Chondrocyte (in vitro differentiated cells): ENCODE measurements at places on chromosomes 6 and 20. TPM values are rescaled to one million over a fixed set of nuclear protein-coding genes. Genes with fewer than 3 reads are reported as not detected.

Gene DEFB132
- total RNA-seq: not detected in 3 replicates

DNA sequence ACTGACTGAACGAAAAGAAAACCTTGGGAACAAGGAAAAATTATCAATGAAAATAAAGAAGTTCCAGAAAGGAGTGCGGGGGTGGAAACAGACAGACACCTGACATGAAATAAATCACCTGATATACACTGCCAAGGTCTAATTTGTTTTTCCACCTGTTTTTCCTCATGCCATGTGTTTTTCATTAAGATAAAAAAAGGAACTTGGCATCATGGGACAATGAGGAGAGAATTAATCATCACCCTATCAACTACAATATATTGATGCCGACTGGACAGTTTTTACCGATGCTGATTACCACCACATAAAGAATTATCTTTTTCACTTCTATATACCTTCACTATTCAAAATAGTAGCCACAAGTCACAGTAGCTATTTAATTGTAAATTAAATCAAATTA, 233.2 kb downstream of the ARHGAP18 start:
- no peak overlapping the region for H3K4me3 ChIP-seq
- H3K27me3 ChIP-seq: no peaks in the 10 kb centered on the region
- H3K36me3 ChIP-seq: no peaks in the 10 kb centered on the region
- DNase-seq: no peak

GRCh38 chr6:28558629-28559028, 32.9 kb downstream of the GPX5 start:
- H3K4me3 ChIP-seq: no peak overlapping the region
- H3K27ac ChIP-seq: no peak overlapping the region
- no peaks in the 10 kb centered on the region for H3K36me3 ChIP-seq
- peaks cover 34% of the 10 kb centered on the region for H3K27me3 ChIP-seq

- H3K27me3 ChIP-seq: no peaks in the 10 kb centered on the region
- DNase-seq: no peak
- H3K27ac ChIP-seq: no peak overlapping the region
- no peak overlapping the region for H3K4me3 ChIP-seq
These were observed 109.7 kb downstream of the DST start for GRCh38 chr6:56532766-56533551.

DNA sequence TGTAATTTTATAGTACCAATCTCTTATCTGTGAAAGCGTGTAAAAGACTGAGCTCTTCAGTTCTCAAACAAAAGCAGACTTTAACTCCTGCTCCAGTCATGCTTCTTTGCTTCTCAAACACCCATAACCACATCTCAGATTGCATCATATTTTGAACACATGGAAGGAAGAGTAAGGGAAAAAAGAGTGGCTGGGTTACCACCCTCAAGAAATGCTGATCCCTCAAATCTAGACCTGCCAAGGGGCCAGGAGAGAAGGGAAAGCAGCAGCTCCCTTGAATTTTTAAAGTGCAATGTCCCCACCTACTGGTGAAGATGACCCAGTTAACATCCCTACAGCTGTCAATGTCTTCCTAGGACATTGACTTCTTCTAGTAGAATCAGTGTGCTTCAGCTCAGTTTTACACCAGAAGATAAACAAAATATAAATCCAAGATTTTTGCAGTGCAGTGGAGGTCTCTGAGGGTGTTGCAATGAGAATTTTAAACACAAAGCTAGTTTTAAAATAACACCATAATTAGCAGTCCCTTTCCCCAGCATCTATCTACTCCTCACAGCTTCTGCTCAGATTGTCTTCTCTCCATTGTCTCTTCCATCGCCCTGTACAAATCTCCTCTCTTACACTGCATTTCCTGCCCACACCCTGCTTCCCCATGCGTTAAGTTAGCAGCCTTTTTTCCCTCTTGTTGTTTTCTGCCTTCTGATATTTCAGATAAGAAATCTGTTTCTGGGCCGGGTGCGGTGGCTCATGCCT, 22.6 kb upstream of the HLA-DQB2 start:
- DNase-seq: no peak
- H3K36me3 ChIP-seq: no peaks in the 10 kb centered on the region
- H3K27ac ChIP-seq: no peak overlapping the region
- H3K4me3 ChIP-seq: no peak overlapping the region

- H3K36me3 ChIP-seq: no peaks in the 10 kb centered on the region
- H3K27me3 ChIP-seq: no peaks in the 10 kb centered on the region
- peak overlapping the region; percentile 80 for H3K4me3 ChIP-seq
These were observed 1.2 kb downstream of the TAB2 start for GRCh38 chr6:149318581-149319286.

Gene OPRM1
- not detected in 3 replicates for total RNA-seq

- H3K4me3 ChIP-seq: no peak overlapping the region
- no peaks in the 10 kb centered on the region for H3K36me3 ChIP-seq
- no peak overlapping the region for H3K27ac ChIP-seq
- H3K27me3 ChIP-seq: peaks cover 4% of the 10 kb centered on the region
These were observed 25.5 kb downstream of the CST9L start for GRCh38 chr20:23542801-23543200.

DNA sequence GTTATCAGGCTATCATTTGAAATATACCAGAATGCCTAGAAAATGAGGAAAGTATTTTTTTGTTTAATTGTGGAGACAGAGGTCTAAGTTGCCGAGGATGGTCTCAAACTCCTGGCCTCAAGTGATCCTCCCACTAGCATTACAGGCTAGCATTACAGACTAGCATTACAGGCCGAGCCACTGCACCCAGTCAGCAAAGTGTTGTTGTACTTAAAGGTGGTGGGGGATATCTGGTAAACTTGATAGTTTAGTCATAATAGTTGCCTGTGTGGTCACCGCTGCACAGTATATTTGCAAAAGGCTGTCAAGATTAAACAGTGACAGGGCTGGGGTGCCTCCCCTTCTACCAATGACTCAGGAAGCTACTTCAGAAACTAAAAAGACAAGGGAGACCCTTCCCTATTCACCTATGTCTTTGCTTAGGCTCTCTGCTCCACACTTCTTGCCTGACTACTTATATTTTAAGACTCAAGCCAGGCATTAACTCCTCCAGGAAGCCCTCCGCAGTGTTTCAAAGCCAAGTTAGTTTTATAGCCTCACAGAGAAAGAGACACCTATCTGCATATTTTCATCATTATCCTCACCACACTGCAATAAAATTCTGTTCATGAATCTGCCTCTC, 3.1 kb upstream of the AKIRIN2 start:
- no peaks in the 10 kb centered on the region for H3K36me3 ChIP-seq
- peak overlapping the region; percentile 3 for H3K27ac ChIP-seq
- peaks cover 26% of the 10 kb centered on the region for H3K4me1 ChIP-seq
- no peak overlapping the region for H3K4me3 ChIP-seq
- no peak for DNase-seq

Gene TMEM181
- 39.0 to 42.2 TPM (median 41.6 TPM) in 3 replicates for total RNA-seq

DNA sequence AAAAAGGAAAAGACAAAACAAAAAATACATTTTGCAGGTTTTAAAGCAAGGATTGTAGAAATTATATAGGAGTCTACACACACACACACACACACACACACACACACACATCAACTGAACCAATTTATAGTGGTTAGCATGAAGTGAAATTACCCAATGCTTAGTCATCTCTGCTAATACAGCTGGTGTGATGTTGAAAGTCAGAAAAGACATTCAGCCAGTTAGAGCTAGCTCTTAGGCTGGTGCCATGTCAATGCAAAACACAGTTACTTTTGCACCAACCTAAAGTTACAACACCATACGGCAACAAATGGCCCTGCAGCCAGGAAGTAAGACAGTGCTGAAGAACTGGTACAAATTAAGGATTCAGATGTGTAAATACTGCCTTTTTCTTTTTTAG, 15.2 kb downstream of the FAM210B start:
- no peak for DNase-seq
- H3K27ac ChIP-seq: no peak overlapping the region
- H3K36me3 ChIP-seq: peaks cover 6% of the 10 kb centered on the region

DNA sequence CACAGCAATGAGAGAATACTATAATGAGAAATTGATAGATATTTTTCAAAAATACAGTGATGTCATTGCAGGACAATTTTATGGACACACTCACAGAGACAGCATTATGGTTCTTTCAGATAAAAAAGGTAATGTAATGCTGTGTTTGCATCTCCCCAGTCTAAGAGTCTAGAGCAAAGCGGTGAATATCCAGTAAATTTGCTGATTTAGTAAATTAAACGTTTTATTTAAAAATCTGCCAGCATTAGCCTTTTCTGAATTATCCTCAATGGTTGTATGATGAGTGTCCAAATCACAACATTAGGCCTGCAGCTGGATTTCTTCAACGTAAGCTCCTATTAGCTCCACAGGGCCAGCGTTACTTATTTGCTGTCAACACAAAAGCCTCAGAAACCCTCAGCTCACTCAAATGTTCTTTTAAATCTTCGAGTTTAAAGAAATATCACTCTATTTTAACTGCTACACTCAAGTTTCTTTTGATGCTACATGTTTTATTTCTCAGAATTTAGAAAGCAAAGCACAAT, 16.0 kb downstream of the SMPDL3A start:
- peaks cover 4% of the 10 kb centered on the region for H3K36me3 ChIP-seq
- no peak overlapping the region for H3K4me3 ChIP-seq
- H3K27me3 ChIP-seq: no peaks in the 10 kb centered on the region
- H3K4me1 ChIP-seq: no peaks in the 10 kb centered on the region

DNA sequence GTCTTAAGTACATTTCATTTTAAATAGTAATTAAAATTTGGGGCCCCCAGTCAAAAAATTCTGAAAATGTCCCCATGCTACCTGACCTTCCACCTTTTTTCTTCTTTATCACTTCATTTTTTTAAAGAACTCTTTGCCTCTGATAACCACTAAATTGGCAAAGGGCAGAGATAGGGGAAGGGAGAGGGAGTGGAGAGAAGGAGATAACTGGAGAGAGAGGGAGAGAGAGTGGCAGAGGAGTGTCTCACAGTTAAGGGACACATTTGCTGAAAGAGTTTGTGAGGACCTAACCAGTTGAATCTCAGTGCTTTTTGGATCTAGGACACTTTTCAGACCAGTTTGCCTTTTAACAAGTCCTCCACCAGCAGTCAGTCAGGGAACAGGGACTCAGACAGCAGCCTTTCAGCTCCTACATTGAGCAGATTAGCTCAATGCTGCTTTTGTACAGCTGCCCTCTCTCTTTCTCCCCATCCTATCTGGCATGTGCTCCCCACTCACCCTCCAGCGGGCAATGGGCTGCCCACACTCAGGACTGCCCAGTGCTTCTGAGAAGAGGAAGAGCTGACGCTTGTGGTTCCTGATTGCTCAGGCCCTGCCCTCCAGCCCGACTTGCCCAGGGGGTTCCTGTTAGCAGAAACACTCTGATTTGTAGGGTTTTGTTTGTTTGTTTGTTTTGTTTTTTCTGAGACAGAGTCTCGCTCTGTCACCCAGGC, 14.4 kb downstream of the ARMC2 start:
- no peak for DNase-seq
- H3K27ac ChIP-seq: no peak overlapping the region
- H3K4me3 ChIP-seq: no peak overlapping the region
- H3K4me1 ChIP-seq: no peaks in the 10 kb centered on the region
- no peaks in the 10 kb centered on the region for H3K27me3 ChIP-seq
- H3K36me3 ChIP-seq: peaks cover 24% of the 10 kb centered on the region

GRCh38 chr6:26575494-26575939, 21.2 kb upstream of the ABT1 start:
- no peak overlapping the region for H3K4me3 ChIP-seq
- no peak for DNase-seq
- no peak overlapping the region for H3K27ac ChIP-seq
- peaks cover 22% of the 10 kb centered on the region for H3K4me1 ChIP-seq
- peaks cover 5% of the 10 kb centered on the region for H3K27me3 ChIP-seq

Gene ABHD16A
- total RNA-seq: 27.8 to 33.9 TPM (median 32.3 TPM) in 3 replicates

Gene GRIK2
- total RNA-seq: 8.2 to 15.8 TPM (median 8.3 TPM) in 3 replicates

DNA sequence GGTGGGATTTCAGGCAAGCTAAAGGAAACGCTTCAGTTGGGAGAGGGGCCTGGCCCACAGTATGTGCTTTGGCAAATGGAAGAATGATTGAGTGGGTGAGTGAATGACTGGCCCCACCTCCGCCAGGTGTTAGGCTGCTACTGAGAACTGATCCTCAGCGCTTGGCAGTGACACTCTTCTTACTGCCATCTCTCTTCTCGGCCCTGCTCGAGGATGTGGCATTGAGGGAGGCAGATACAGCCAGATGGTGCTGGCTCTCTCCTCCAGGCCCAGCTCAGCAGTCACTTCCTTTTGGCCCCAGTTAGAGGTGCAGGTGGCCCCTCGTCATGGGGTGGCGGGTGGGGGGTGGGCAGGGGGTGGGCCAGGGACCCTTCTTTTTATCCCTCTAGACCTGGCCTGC, 38.9 kb upstream of the KCNK5 start:
- no peak overlapping the region for H3K27ac ChIP-seq
- peaks cover 20% of the 10 kb centered on the region for H3K27me3 ChIP-seq
- DNase-seq: no peak
- H3K4me1 ChIP-seq: no peaks in the 10 kb centered on the region
- H3K4me3 ChIP-seq: no peak overlapping the region
- no peaks in the 10 kb centered on the region for H3K36me3 ChIP-seq

GRCh38 chr20:3753098-3753497, 14.5 kb downstream of the ADISSP start:
- peaks cover 2% of the 10 kb centered on the region for H3K27me3 ChIP-seq
- DNase-seq: no peak
- peaks cover 6% of the 10 kb centered on the region for H3K4me1 ChIP-seq
- H3K27ac ChIP-seq: no peak overlapping the region
- H3K36me3 ChIP-seq: peaks cover 3% of the 10 kb centered on the region

GRCh38 chr6:28720357-28721231, 194.9 kb downstream of the GPX5 start:
- peaks cover 48% of the 10 kb centered on the region for H3K27me3 ChIP-seq

GRCh38 chr6:490251-491037, 98.9 kb downstream of the IRF4 start:
- H3K4me1 ChIP-seq: no peaks in the 10 kb centered on the region
- H3K4me3 ChIP-seq: no peak overlapping the region
- DNase-seq: no peak
- H3K36me3 ChIP-seq: peaks cover 42% of the 10 kb centered on the region

Gene SAMD5
- total RNA-seq: 9.2 to 23.9 TPM (median 9.4 TPM) in 3 replicates

DNA sequence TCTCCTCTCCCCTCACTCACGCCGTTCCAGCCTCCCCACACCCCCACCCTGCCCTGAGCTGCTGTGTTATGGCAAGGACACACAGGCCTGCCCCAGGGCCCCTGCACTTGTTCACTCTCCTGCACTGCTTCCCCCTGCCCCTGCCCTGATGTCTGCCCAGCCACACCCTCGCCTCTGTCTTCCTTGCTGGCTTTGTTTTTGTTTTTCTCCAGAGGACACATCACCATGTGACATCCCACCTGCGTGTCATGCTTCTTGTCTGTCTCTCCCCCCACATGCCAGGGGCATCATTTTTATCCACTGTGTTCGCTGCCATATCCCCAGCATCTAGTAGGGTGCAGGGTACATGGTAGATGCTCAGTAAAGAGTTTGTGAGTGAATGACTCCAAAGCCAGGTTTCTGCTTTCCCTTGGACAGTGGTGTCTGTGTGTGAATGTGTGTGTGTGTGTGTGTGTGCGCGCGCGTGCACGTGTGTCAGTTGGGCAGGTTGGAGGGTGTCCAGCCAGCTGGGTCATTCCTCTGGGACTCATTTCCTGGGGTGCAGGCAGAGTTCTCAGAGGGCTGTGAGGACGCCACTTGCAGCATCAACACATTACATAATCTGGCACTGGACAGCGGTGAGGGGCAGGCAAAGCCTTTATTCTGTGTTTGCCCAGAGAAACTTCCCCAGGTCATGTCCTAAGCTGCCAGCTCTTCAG, 60.6 kb downstream of the STK35 start:
- no peak for DNase-seq
- no peaks in the 10 kb centered on the region for H3K36me3 ChIP-seq
- peaks cover 2% of the 10 kb centered on the region for H3K27me3 ChIP-seq
- no peak overlapping the region for H3K27ac ChIP-seq
